ENCODE measurements at places on chromosomes 6 and 20.

DNA sequence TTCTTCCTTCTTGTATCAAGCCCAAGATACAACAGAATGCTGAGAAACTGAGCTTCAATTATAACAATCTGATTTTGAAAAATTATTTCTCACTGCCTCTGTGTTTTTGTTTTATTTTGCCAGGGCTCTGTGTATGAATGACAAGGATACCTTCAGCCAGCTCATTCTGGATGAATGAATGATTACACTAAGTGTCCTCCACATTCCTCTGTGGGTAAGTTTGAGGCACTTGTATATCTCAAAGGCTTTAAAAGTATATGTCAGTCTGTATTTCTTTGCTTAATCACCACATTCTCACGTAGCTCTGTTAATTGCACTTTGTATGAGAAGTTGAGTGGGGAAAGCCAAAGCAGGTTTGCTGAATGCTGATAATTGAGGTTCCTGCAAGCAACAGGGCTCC, 95.1 kb downstream of the TIAM2 start:
- DNase-seq, result no peak

DNA sequence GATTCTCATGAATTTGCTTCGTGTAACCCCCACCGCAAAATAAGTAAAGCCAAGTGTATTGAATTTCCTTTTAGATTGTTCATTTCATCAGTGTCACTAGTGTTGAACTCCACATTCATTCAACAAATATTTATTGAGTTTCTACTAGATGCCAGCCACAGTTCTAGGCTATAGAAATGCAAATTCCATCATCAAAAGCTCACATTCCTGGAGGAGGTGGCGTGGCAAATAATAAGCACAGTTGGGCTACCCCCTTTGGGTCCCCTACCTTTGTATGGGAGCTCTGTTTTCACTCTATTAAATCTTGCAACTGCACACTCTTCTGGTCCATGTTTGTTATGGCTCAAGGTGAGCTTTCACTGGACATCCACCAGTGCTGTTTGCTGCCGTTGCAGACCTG, 12.7 kb upstream of the ME1 start:
- no peak for DNase-seq

- DNase-seq, result no peak
These were observed 18.2 kb downstream of the ANKRD66 start for GRCh38 chr6:46764961-46765360.

DNA sequence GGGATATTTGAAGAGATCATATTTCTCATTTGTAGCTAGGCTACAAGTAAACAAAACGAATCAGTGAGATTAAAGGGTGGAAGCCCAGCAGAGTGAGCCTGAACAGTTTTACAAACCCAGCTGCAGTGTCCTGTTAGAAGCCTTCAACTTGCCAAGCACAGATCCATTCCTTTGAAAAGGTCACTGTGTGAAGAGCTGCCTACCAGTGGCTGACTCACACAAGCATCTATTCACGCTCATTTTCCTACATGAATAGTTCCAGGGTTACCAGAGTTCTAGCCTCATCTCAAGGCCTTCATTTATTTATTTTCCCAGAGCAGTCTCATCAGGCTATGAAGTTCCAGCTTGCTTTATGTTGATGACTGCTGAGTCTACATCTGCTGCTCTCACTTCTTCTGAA, 25.7 kb upstream of the MLIP start:
- no peak for DNase-seq

GRCh38 chr20:24432046-24432442, 37.4 kb upstream of the SYNDIG1 start:
- DNase-seq, result no peak

DNA sequence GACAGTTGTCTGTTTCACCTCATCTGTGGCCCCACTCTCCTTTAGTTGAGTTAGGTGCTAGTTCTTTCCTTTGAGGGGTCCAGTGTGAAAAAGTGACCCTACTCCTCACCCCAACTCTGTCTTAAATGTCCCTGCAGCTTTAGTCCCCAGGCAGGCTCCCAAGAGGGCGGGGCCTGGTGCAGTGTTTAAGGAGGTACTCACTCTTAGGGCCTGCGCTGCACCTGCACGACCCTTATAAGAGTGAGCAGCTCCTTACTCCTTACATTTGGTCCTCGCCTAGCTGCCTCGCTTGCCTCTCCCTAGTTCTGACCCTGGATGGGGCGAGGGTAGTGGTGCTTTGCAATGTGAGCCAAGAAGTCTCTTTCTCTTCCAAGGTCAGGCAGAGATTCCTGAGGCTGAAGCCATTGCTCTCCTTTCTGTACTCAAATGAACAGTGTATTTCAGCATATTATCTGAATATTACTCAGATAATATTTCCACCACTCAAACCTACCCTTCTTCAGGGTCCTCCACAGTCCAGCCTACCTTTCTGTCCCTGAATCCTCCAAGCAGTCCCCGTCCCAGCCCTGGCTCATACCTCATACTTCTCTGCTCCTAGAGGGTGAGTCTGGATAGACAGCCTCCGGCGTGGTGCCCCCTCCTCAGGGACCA, 11.9 kb upstream of the VEGFA start:
- DNase-seq, result no peak

DNA sequence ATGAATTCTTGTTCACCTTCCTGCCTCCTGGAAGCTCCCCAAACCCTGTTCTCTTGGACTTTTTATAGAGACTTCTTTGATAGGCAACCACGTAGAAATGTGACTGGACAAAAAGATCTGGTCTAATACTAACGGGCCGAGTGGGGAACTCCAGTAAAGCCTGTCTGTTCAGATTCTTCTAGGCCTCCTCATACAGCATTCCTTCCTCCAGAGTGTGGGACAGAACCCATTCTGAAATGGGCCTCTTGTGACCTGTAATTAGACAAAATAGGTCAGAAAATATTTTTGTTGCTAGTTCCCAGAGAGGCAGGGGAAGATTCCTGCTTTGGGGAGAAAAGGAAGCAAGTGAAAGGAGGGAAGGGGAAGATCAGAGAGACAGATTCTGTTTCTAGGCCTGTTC, 374.3 kb downstream of the CDH26 start:
- no peak for DNase-seq

DNA sequence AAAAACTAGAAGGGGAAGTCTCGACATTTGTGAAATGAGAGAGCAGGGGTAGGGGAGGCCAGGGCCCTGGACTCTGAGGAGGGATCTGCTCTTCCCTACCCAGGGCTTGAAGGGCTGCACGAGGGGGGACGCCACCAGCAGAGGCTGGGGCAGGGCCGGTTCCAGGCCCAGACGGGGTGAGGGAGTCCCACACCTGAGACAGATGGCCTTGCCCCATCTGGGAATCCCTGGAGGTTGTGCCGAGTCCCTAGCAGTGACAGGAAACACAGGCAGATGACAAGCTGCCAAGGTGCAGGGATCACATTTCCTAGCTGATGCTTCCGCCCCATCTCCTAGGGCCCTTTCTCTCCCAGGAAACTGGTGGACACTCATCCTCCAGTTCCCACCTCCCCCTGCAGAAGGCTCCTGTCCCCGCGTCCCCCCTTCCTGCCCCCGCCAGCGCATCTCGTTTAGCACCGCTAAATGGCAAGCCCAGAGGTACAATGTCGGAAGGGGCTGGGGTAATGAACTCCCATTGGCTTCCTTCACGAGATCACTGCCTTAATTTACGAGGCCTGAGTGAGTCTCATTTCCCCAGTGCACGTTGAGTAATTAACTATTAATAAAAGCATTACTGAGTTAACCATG, 35.2 kb upstream of the CDH22 start:
- DNase-seq, result no peak

GRCh38 chr6:336159-337114, 44.1 kb downstream of the DUSP22 start:
- no peak for DNase-seq

GRCh38 chr20:51416532-51417249, 125.8 kb downstream of the NFATC2 start:
- DNase-seq, result no peak

DNA sequence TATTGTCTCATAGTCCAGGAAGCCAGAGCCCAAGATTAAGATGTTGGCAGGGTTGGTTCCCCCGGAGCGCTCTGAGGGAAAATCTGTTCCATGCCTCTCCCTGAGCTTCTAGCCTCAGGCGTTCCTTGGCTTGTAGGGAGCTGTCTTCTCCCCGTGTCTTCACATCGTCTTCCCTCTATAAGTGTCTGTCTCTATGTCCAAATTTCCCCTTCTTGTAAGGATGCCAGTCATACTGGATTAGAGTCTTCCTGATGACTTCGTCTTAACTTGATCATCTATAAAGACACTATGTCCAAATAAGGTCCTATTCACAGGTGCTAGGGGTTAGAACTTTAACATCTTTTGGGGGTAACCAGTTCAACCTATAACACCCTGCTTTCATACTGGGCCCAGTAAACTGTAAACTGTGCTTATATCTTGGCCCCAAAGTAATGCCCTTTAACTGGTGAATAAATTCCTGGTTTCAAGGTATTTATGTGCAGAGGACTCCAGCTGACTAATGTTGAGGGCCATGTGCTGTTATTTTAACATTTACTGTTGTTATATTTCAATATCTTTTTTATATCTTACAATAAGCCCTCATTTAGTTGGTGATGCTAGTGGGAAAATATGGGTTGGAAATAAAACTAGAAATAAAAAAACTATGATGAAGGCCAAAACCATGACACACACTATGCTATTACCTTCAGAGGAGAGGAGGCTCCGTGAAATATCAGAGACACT, 101.7 kb upstream of the IYD start:
- DNase-seq, result no peak

DNA sequence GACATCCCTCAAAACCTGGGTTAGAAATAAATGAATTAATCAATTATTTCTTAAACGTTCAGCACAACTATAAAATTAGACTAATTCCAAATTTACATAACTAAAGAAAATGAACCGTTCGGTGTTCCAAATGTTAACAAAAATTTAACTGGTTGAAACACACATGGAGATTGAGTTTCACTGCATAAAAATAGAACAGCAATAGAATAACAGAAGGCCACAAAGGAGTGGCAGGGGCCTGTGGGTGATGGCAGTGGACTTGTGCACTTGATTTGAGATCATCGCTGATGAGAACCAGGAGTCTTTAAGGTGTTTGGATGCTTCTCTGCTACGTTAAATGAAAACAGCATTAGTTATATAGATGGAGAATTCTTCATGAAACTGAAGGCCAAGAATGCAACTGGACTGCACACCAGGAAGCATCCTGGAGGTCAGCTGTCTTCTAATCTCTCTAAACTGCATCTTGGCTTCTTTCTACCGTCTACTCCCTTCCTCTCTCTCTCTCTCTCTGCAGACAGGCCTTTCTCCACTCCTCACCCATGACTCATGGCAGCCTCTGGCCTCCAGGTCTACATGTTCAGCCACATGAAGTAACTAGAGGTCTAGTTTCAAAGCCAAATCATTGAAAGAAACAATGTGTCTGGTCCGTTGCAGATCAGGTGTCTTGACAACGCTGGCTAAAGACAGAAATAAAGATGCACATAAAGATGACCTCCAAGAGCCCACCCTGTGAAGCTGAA, 111.3 kb downstream of the SIM1 start:
- no peak for DNase-seq

GRCh38 chr20:37948956-37949355, 46.0 kb downstream of the VSTM2L start:
- no peak for DNase-seq

DNA sequence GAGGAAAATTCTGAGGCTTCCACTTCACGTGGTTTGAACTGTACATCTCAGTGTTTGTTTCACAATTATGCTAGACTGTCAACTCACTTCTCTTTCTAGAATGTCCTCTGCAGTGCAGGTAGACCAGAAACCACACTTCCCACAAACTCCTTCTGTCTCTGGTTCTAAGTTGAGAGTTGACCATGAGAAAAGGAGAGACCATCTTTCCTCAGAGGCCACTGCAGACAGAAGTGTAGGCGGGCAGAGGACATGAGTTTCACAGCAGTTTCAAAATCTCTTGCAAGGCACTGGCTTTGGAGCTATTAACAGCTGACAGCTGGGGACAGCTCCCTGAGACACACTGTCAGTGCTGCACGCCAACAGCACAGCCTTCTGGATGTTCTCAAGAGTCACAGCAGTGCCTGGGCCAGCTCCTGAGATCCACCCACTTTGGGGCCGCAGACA, 55.4 kb upstream of the MOXD1 start:
- DNase-seq, result peak; percentile 5

DNA sequence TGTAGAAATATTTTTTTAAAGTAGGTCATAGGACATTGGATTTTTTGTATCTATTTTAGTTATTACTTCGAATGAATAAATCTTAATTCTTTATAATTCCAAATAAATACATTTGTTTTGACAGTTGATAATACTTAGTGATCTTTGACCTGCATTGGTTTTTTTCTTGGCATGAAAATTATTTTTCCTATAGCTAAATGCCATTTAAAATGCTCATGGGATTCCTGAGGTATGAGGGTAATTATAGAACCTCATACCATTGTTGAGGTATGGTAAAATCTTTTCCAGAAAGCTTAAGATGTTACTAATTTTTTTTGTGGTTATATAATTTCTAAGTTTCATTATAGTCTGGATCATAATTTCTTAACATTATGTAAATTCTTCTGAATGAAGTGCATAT, 8.3 kb downstream of the PM20D2 start:
- DNase-seq, result no peak

GRCh38 chr6:80276861-80277260, 170.4 kb downstream of the BCKDHB start:
- no peak for DNase-seq

GRCh38 chr20:23139524-23139923, 53.4 kb upstream of the CD93 start:
- DNase-seq, result no peak

Data from activated CD4-positive, alpha-beta T cell treated with anti-CD3 and anti-CD28 coated beads, Interleukin-2, amount 50 U/mL, for 48 hours (primary cell).